ENCODE measurements at places on chromosomes 4 and X.

DNA sequence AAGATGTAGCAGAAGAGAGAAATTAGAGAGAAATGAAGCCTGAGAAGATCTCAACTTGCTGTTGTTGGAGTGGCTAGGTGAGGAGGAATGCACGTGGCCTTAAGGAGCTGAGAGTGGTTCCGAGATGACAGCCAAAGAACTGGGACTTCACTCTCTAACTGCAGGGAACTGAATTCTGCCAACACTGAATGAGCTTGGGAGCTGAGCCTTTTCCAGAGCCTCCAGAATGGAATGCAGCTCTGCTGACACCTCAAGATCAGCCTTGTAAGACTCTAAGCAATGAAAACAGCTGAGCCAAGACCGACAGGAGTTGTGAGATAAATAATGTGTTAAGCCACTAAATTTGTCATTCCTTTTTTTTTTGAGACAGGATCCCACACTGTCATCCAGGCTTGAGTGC lies 73.0 kb downstream of the TLL1 start:
- no peak for DNase-seq

- DNase-seq, result no peak
Measured at GRCh38 chr4:169293343-169294176, 22.8 kb upstream of the SH3RF1 start.

GRCh38 chr4:53693909-53694308 lies 102.6 kb upstream of the LNX1 start:
- DNase-seq, result no peak

DNA sequence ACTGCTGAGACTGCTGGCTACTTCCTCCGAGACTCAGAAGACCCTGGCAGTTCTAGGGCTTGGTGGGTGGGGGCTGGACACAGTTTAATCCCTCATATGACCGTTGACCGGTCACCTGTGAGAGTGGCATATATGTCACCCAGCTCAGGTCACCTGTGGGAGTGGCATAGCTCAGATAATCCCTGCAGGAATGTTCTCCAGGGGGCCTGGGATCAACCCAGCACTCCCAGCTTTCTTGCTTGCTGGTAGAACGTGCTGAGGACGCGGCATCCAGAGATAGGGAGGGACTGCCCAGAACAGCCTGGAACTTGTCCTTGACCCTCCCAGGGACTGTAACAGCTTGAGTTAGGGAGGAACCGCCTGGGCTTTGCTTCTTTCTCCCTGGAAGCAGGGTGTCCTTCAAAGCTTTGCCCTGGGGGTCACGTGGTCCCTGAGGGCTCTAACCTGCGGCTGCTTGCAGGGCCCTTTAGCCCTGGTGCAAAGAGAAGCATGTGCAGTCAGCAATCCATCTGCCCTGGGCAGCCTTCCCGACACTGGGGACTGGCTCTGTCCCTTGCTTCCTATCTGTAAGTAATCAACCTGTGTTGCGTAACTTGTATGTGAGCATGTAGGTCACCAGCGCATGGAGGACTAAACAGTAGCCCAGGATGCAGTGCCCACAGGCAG lies 55.3 kb downstream of the ZFYVE28 start:
- no peak for DNase-seq

DNA sequence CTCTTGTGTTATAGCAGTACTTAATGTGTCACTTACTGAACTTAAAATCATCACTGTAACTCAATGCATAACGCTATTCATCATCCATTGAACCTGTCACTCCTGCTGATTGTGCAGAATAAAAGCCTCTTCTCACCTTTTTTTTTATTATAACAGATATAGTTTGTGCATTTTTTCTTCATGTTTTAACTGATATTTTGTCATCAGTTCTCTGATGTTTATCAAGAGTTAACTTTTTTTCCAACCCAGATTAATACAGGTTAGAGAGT lies 100.4 kb downstream of the SLIT2 start:
- DNase-seq, result no peak

DNA sequence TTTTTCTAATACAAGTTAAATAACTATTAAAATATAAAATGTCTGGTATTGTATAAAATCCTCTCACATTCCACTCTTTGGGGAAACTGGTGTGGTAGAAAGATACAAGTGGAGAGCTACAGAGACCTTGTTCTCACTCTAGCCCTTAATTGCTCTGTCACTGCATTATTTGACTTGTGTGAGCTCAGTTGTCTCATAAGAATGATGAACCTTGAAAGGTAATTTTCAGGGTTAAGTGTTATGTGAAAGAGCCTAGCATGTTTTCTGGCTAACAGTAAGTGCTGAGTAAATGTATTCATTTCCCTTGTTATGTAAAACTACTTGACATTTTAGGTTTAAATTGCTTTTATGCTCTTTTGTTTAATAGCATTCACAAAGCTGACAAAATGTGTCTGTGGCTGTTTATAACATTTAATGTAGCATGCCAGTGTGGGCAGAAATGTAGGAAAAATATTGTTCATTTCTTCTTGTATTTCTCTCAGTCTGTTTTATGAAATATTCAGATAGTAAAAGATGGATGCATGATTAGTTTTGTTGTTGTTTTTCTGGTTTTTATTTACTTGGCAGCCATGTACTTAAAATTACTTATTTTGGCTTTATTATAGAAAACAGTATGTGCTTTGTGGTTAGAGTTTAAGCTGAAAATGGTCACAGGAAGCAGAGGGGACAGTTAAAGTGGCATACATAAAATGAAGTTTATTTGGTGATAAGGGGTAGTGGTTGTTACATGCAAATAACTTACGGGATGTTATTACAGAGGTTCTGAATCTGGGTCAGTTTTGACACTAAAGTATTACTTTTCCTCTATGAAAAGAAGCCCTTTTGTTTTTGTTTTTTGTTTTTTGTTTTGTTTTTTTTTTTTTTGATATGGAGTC lies 29.2 kb downstream of the SLAIN2 start:
- DNase-seq, result peak; percentile 9

- DNase-seq, result peak; percentile 89
Measured at GRCh38 chrX:150365051-150365989, 2.2 kb downstream of the MAMLD1 start.

GRCh38 chr4:7854697-7855370 lies 84.8 kb downstream of the AFAP1 start:
- DNase-seq, result no peak

DNA sequence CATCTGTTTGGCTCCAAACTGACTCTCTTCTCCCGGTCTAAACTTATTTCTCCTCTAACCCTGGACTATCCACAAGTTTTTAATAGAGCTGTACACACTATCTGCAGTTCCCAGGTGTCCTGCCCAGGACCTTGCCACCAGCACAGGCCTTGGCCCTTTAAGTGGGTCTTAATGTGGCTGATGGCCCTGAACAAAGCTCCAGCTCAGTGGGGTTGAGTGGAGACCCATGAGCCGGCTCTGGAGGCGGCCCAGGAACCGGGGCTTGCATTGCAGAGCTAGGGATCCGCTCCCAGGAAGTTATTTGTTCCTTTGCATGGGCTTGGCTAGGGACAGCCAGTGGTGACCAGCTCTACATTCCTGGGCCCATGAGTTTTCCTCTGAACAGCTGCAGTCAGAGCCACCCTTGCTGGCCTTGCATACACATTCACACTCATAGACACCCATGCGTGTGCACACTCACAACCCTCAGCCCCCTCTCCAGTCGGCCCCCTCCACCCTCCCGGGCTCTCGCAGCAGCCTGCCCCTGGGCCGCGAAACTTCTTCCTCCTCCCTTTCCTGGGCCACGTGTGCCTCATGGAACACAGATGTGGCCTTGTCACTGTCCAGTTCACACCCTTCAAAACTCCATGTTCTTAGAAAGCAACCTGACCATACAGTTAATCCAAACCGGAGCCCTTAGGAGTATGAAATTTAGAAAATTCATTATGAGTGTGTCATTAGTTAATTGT lies 58.2 kb downstream of the GPR143 start:
- DNase-seq, result no peak

DNA sequence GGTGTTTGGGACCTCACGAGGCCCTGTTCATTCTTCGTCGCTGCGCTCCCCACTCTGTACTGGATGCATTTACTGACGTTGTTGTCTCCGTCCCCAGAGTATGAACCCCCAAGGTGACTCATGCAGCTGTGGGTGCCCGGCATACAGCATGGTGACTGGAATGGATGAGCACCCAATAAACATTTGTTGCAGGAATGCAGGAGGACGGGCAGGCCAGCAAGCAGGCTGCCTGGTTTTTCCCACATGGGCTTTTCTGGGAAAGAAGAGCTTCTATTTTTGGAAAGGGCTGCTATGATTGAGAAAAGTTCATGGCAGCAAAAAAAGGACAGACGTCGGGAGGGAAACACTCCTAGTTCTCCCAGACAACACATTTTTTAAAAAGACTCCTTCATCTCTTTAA lies 893 bp upstream of the SOD3 start:
- DNase-seq, result no peak

- no peak for DNase-seq
Measured at GRCh38 chr4:7448036-7448435, 13.3 kb upstream of the PSAPL1 start.

DNA sequence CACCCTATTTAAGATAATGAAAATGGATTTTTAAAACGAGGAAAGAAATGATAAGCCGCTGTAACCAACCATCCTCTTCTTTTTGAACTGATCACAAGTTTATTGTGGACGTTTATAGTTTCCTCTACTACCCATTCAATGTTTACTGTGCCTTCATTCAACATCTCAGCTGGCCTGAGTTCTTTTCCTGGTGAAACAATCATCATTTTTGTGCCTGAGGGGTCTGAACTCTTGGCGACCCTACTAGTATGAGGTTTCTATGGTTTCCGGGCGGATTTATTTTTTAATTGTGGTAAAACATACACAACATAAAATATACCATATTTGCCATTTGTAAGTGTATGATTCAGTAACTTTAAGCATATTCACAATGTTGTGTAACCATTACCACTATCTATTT lies 100.7 kb downstream of the SPRY1 start:
- no peak for DNase-seq

GRCh38 chrX:40298069-40298468 lies 200.3 kb upstream of the BCOR start:
- no peak for DNase-seq

DNA sequence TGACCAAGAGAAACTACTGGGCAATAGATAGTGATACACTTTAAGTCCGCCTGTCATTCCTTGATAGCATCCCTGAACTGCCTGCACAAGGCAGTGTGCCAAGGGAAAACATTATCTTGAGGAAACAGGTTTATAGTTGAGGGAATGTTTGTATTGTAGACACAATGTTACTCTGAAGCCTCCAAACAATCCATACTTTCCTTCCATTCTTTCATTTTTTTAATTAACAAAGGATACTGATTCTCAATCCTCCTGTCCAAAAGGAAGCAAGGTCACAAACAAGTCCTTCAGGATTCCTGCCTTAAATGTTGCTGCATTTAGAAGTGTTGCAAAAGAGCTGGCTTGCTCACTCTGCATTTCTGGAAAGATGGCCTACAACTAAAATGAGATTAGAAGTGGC lies 61.7 kb upstream of the PRSS48 start:
- peak; percentile 20 for DNase-seq

DNA sequence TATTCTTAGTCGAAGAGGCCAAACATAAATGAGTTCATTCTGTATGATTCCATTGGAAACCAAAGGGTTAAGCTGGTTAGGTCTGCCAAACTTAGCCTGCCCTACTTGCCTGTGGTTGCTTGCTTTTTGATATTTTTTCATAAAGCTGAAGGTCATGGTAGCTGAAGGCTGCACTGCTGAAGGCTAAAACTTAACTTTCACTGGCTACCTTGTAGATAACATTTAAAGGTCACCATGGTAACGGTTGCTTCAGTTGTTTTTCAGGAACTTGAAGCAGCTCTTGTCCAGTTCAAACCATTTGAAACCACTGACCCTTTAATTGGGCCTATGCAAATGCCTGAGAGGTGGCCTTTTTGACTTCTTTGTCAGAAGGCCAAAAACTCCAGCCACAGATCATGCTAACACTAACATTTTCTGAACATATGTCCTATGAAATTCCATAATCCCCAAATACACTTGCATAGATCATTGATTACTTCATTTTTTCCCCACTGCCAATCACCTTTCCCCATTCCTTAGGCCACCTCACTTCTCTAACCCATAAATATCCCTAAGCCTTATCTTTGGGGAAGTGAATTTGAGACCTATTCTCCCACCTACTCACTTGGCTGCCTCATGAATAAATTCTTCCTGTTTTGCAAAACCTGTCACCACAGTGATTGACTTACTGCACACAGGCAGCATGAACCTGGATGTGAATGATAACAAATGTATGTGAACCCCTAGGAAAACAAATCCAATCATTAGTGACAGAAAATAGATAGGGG lies 10.7 kb upstream of the SMIM10L2A start:
- no peak for DNase-seq

DNA sequence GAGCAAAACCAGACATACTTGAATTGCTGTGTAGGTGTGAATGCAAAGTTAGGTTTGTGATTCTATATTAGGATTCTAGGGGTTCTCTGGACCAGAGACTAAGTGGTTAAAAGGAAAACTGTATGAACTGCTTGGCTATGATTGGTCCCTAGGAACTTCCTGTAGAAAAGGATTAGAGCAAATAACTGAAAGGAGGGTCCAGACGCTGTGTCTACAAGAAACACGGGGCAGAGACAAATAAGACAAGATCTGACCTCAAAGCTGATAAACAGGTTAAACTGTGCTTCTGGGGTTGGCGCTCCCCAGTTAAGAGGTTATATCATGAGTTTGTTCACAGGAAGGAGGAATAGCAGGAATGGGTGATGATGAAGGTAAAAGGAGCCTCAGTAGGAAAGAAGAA lies 183.6 kb downstream of the MGST2 start:
- peak; percentile 10 for DNase-seq

GRCh38 chrX:154457491-154458115 lies 478 bp upstream of the PLXNA3 start:
- DNase-seq, result peak; percentile 71

DNA sequence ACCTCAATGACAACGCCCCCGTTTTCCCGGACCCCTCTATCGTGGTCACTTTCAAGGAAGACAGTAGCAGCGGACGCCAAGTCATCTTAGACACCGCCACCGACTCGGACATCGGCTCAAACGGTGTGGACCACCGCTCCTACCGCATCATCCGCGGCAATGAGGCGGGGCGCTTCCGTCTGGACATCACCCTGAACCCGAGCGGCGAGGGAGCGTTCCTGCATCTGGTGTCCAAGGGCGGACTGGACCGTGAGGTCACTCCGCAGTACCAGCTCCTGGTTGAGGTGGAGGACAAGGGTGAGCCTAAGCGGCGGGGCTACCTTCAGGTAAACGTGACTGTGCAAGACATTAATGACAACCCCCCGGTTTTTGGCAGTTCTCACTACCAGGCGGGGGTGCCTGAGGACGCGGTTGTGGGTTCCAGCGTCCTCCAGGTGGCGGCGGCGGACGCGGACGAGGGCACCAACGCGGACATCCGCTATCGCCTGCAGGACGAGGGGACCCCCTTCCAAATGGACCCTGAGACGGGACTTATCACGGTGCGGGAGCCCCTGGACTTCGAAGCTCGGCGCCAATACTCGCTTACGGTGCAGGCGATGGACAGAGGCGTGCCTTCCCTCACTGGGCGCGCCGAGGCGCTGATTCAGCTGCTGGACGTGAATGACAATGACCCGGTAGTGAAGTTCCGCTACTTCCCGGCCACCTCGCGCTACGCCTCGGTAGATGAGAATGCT lies 2.2 kb downstream of the FAT4 start:
- DNase-seq, result peak; percentile 13

DNA sequence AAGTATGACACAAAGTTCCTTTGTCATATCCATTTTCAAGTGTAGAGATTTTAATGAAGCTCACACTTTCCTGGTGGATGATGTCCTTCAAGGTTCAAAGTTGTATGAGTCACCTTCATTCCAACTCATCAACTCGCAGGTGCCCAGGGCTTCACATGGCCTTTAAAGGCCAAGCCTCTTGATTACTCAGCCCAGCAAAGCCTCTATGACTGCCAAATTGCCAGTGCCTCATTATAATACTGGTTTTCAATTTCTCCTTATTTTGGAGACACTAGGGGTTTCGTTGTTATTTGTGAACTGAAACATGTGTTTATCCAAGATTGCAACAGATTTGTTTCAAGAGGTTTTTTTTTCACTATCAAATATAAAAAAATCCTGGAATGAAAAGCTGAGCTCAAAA lies 45.9 kb upstream of the PPP3CA start:
- no peak for DNase-seq

All from erythroblast (primary cell).